Activated CD4-positive, alpha-beta T cell treated with anti-CD3 and anti-CD28 coated beads, Interleukin-2, amount 50 U/mL, for 1 hour (primary cell): ENCODE measurements at places on chromosomes 5 and 9.

GRCh38 chr5:141182248-141182647 is at the start of gene PCDHB16:
TSS of gene PCDHB16 (plus strand) at chr5:141182387. CDS start at chr5:141182560, 173 bp downstream.
- no peak for DNase-seq

- no peak for DNase-seq
These were observed 329 bp downstream of the CDC23 start for GRCh38 chr5:138212828-138213160.

GRCh38 chr5:77812926-77813589 is 36.9 kb upstream of the TBCA start:
- DNase-seq: no peak

DNA sequence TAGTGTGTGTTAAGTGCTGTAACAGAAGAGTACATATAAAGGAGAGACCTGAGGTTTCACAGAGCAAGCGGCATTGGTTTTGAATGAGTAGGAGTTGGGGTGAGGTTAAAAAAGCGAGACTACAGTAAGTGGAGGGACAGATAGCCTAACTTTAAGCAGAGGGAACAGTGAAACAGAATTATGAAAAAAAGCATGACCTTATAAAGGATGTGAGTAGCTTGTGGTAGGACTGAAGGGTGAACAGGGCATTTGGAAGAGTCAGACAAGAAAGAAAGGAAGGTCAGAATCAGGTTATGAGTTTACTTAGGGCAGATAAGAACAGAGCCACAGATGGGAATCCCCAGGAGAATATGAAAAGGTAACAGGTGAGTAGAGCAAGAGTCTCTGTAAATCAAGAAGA is 22.5 kb downstream of the MSANTD3 start:
- DNase-seq: no peak

GRCh38 chr5:14588145-14588544 is 6.6 kb downstream of the OTULINL start:
- DNase-seq: no peak

DNA sequence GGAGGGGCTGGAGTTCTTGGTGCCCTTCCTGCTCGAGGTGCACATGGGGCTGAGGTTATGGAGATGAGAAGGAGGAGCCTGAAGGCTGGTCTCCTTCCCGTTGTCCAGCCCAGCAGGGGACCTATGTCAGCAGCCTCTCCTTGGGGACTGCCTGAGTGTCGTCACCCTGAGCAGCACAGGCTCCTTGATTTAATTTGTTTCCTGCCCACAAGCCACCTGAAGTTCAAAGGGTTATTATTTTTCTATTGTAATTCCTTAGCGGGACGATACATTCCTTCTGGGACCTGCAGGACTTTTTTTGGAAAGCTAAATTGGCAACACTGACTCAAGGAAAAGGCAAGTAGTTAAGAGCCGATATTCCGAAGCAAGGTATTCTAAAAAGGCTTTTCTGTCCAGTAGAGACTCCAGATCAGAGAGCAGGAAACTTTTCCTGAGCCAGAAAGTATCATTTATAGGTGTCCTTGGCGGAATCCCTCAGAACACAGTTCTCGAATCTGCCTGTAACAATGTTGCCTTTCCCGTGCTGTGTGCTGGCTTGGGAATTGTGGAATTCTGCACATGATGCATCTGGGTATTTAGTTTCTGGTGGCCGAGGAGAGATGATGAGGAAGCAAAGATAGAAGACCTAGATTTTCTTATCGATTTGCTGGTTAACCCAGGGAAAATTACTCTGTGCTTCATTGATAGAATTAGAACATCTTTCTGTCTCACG is 55.4 kb downstream of the ARHGAP26 start:
- no peak for DNase-seq

- no peak for DNase-seq
These were observed 233.6 kb downstream of the ACTL7B start for GRCh38 chr9:108621991-108622855.

DNA sequence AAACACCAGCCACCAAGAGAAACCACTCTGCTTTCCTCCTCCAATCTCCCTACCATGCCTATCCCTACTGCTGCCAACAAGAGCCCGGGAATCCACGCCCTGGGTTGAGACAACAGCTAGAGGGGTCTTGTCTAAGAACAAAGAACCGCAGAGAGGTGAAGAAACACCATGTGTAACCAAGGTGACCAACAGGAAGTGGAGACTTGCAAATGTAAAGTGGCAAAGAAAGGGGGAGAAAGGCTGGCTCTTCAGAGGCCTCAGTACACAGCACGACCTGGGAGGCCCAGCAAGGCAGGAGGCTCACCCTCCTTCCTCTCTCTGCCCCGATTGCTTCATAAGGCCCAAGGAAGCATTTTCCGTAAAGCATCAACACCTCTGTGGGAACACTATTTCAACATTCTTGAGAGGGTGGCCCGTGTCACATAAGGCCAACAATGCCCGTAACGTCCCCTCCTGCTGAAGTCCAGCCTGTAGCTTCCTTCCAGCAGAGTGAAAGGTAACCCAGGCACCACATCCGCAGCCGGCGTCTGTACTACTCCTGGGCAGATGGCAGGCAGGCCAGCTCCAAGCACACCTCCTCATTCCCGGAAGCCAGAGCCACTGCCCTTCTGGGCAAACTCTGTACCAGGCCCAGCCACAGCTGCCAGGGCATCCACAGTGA is 18.3 kb downstream of the CCNJL start:
- no peak for DNase-seq

DNA sequence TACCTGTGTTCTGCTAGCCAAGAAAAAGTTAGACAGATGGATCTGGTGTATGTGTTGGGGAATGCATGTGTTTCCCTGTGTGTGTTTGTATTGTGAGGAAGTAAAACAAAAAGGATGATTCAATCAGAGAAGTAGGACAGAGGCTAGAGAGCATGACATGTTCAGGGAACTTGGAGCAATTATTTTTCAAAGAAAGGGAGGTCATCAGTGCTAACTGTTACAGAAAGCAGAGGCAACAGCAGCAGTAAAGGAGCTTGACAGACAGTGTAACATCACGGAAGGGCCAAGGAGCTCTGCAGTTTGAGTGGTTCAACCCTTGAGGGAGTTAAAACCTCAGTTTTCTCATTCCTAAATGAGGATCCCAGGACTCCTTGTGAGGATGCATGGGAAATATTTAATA is 13.2 kb downstream of the SPINK1 start:
- no peak for DNase-seq

GRCh38 chr5:9841516-9842170 is 211.5 kb upstream of the TAS2R1 start:
- DNase-seq: no peak

GRCh38 chr9:116096853-116097252 is 56.7 kb upstream of the PAPPA start:
- DNase-seq: no peak
